ENCODE measurements at places on chromosomes 1 and 21. TPM values are rescaled to one million over a fixed set of nuclear protein-coding genes. Genes with fewer than 3 reads are reported as not detected.
A peak's percentile ranks its signal among the peaks of the same experiment; 100 is the strongest.

The FCRL3 gene
- total RNA-seq, result not detected

The CYP4X1 gene
- total RNA-seq, result not detected

The WNT3A gene
- total RNA-seq, result not detected

The OTUD7B gene
- total RNA-seq, result 17.3 TPM

The KMO gene
- not detected for total RNA-seq

The PRKAB2 gene
- 13.9 TPM for total RNA-seq

DNA sequence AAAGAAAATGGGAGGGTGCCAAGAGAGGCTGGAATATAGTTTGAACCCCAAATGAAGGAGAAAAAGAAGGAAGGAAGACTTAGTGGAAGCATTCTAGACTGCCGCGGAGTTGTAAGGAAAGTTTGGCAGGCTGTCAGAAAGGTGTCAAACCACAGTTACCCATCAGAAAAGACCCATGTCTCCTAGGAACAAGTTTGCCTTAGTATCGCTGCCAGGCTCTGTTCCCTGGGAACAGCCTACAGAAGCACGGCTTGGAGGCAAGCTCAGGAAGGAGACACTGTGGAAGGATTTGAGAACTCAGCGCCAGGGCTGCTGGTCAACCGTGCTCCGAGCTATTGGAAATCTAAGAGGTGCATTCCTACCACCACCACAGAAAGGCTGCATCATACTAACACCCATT is 197.4 kb downstream of the RRAGC start:
- H3K36me3 ChIP-seq, result no peaks in the 10 kb centered on the region
- no peak overlapping the region for H3K27ac ChIP-seq
- H3K27me3 ChIP-seq, result no peaks in the 10 kb centered on the region
- no peaks in the 10 kb centered on the region for H3K4me1 ChIP-seq
- H3K4me3 ChIP-seq, result no peak overlapping the region

- peaks cover 6% of the 10 kb centered on the region for H3K27me3 ChIP-seq
- H3K4me1 ChIP-seq, result no peaks in the 10 kb centered on the region
- no peak for DNase-seq
- H3K4me3 ChIP-seq, result no peak overlapping the region
These were observed 20.5 kb upstream of the FRRS1 start for GRCh38 chr1:99786751-99787501.

GRCh38 chr1:198500096-198500495 is 40.4 kb downstream of the ATP6V1G3 start:
- H3K4me3 ChIP-seq, result no peak overlapping the region
- no peak for DNase-seq
- no peaks in the 10 kb centered on the region for H3K36me3 ChIP-seq
- peaks cover 14% of the 10 kb centered on the region for H3K4me1 ChIP-seq
- no peaks in the 10 kb centered on the region for H3K27me3 ChIP-seq

GRCh38 chr1:44543786-44544185 is 130.5 kb downstream of the TMEM53 start:
- H3K4me3 ChIP-seq, result no peak overlapping the region
- no peak overlapping the region for H3K27ac ChIP-seq
- H3K4me1 ChIP-seq, result no peaks in the 10 kb centered on the region
- peaks cover 33% of the 10 kb centered on the region for H3K27me3 ChIP-seq

GRCh38 chr21:31356440-31356839 is 12.4 kb upstream of the TIAM1 start:
- H3K4me1 ChIP-seq, result peaks cover 2% of the 10 kb centered on the region
- H3K4me3 ChIP-seq, result no peak overlapping the region
- no peak for DNase-seq
- H3K27ac ChIP-seq, result no peak overlapping the region
- no peaks in the 10 kb centered on the region for H3K27me3 ChIP-seq

DNA sequence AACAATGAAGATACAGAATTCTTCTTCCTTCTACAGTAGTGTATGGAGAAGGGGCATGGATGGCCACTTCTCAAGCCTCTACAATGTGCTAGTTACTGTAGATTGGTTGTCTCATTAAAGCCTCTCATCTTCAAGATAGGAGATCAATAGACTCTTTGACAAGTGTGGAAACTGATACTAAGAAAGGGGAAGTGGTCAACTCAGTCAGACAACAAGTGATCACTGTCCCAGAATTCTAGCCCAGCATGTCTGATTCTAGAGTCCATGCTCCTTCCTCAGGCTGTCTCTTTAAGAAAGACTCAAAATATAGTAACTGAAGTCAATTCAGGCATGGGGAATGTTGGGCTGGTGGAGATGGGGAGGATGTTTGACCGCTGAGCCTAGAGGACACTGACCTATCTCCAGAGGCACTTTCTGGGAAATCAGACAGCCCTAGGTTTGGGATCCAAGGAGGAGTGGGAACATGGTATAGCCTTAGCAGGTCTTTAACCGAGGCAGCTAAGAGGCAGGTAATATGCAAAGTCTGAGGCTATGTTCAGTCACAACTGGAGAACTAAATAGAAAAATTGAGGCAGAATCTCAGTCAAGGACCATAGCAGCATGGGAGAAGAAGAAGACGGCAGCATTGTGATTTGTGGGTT is 39.3 kb upstream of the EYA3 start:
- no peak overlapping the region for H3K4me3 ChIP-seq
- no peak overlapping the region for H3K27ac ChIP-seq
- H3K4me1 ChIP-seq, result peaks cover 4% of the 10 kb centered on the region
- no peak for DNase-seq

DNA sequence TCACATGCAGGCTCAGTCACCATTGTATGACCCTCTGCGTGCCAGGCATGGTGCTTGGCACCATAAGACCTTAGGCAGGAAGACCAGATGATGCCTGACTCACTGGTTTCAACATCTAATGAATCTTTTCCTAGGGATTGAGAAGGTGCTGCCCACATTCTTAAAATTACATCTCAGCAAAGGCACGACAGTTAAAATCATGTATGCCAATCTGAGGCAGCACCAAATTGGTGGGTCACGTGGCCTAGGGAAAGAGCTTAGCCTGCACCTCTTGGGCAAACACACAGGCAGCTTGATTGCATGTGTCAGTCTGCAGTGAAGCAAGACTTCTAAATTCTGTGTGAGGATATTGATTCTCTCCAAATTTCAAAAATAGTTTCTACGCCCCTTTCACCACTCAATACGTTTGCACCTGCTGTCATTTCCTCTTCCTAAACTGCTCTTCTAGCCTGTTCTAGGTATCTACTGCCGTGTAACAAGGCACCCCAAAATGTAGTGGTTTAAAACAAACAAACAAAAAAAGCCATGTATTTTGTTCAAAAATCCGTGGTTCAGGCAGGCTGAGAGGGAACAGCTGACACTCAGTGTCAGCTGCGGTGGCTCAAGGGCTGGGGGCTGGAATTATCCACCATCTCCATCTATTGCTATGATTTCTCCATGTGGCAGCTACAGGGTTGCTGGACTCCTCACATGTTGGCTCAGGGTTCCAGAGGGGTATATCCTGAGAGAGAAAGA is 160.2 kb upstream of the FGGY start:
- H3K36me3 ChIP-seq, result no peaks in the 10 kb centered on the region
- H3K4me1 ChIP-seq, result peaks cover 10% of the 10 kb centered on the region
- DNase-seq, result no peak
- H3K27ac ChIP-seq, result no peak overlapping the region
- H3K4me3 ChIP-seq, result no peak overlapping the region

DNA sequence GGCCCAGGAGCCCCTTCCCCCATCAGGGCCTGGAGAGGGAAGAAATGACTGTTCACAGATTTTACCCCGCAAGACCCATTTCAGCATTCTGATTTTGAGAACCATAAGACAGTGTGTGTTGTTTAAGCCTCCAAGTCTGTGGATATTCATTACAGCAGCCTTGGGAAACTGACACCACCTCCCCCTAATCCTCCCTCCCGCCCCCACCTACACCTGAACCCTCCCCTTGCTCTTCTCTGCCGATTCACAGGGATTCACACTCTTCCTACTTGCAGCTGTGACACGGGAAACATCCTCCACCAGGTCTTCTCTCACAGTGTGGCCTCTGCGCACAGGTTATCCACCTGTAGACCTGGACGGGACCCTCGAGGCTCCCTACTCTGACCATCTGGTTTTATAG is 50.1 kb downstream of the RIPK4 start:
- H3K36me3 ChIP-seq, result no peaks in the 10 kb centered on the region
- peaks cover 24% of the 10 kb centered on the region for H3K27me3 ChIP-seq
- H3K4me3 ChIP-seq, result no peak overlapping the region
- no peak for DNase-seq

GRCh38 chr1:200205216-200205995 is 177.9 kb downstream of the NR5A2 start:
- H3K36me3 ChIP-seq, result no peaks in the 10 kb centered on the region
- H3K27ac ChIP-seq, result no peak overlapping the region
- H3K4me3 ChIP-seq, result no peak overlapping the region
- DNase-seq, result no peak
- peaks cover 2% of the 10 kb centered on the region for H3K4me1 ChIP-seq

DNA sequence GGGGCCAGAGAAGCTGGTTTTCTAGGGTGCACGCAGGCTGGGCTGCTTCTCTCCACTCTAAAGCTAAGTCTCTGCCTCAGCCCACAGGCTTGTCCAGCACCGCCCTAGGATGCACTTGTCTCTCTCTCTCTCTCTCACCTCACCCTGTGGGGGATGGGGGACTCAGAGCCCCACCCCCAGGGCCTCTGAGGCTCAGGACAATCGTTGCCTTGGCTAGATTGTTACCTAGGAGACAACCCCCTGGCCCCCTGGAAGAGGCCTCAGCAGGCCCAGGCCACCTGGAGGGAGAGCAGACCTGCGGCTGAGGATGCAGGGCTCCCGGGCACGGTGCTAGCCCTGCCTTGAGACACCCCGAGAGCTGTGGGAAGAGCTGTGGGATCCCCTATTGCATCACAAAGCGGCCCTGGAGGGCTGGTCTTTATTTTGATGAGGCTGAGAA is at the start of gene ACTRT2:
ACTRT2 (plus strand) TSS at position 235 of the 439 bp plus-strand sequence. CDS start 220 bp downstream, outside the sequence.
- H3K4me1 ChIP-seq, result no peaks in the 10 kb centered on the region
- no peak within 1 kb of the TSS for H3K27ac ChIP-seq
- H3K4me3 ChIP-seq, result no peak within 1 kb of the TSS
- no peak for DNase-seq

DNA sequence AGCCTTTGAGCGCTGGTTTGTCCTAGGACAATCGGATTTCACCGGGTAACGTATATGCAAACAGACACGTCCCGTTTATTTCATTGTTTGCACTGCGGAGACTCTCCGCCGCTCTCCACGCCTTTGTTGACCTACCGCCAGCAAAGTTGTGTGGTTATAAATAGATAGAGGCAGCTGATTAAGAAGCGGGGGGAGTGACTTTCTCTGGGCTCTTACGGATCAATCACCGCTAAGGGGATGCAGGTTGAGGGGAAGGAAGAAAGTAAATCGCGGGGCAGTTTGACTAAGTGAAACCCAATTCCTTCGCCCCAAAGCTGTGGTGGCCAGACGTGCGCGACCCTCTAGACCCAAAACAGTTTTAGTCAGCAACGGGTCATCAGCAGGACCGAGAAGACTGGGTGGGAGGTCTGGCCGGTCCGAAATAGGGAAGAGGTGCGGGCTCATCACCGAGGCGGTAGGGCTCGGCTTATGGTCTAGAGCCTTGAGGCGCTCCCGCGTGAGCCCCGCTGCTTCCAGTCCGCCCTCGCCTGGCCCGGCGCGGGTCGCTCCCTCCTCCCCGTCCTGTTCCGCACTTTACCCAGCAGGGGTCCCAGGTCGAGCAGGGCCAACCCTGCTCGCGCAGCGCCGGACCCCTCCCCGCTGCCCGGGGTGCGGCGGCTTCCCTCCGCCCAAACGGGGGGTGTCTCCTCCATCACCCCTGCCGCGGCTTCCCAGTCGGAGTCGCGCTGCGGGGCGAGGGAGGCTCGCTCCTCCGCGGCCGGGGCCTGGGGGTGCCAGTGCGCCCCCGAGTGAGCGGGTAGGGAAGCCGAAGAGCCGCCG is 120.8 kb upstream of the RRP15 start:
- peaks cover 2% of the 10 kb centered on the region for H3K4me1 ChIP-seq
- DNase-seq, result peak; percentile 40
- H3K4me3 ChIP-seq, result peak overlapping the region; percentile 66
- peaks cover 10% of the 10 kb centered on the region for H3K27me3 ChIP-seq

DNA sequence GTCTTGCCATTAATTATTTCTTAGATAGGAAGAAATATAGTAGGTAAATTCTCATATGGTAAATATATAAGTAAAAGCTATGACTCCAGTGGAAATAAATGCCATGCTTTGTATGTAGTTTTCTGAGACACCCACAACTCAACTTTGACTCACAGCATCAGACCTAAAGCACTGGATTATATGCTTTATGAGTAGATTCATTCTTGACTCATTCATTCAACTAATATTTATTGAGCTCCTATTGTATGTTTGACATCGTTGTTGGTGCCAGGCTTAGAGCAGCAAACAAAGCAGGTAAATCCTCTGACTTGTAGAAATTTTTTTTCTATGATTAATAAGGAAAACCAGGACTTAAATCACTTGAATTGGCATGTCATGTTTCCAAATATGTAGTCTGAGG is 211.4 kb downstream of the PTPRC start:
- DNase-seq, result no peak
- no peak overlapping the region for H3K27ac ChIP-seq

DNA sequence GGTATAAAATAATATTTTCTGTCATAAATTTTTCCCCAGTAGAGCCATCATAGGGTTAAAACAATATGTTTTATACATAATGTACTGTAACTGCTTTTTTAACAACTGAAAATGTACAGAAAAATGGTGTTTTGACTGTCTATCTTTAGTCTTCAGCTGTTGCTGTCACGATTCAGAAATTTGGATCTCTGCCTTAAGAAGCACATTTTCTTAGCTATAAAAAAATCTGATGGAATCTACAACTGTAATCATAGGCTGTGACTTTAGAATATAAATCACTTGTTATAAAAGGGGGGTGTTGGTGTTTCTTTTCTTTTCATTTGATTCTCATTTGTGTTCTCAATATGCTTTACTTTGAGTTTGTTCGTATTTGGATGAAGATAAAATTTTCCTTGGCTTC is 187.5 kb downstream of the PDE4B start:
- no peaks in the 10 kb centered on the region for H3K27me3 ChIP-seq
- no peak overlapping the region for H3K27ac ChIP-seq
- no peak for DNase-seq
- H3K4me1 ChIP-seq, result no peaks in the 10 kb centered on the region
- H3K4me3 ChIP-seq, result no peak overlapping the region

GRCh38 chr21:36135391-36136102 is 668 bp downstream of the CBR3 start:
- no peaks in the 10 kb centered on the region for H3K27me3 ChIP-seq
- peak overlapping the region; percentile 66 for H3K4me3 ChIP-seq
- H3K27ac ChIP-seq, result peak overlapping the region; percentile 88

- H3K4me3 ChIP-seq, result no peak overlapping the region
- DNase-seq, result no peak
- H3K27ac ChIP-seq, result no peak overlapping the region
- no peaks in the 10 kb centered on the region for H3K36me3 ChIP-seq
- peaks cover 65% of the 10 kb centered on the region for H3K27me3 ChIP-seq
These were observed 2.0 kb downstream of the GRHL3 start for GRCh38 chr1:24321126-24321525.

DNA sequence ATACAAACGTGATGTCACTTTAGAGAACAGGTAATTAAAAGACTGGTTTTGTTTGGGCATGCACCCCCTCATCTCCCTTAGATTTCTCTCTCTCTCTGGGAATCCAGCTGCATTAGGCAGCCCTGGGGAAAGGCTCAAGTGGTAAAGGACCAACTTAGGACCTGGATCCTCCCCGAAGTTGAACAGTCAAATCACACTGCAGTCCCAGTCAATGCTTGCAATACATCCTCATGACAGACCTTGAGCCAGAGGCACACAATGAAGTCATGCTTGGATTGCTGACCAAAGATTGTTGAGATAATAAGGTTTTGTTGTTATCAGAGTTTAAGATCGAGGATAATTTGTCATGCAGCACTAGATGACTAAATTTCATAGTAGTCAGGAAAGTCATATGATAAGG is 1285.8 kb upstream of the NCAM2 start:
- H3K4me3 ChIP-seq, result no peak overlapping the region
- no peak for DNase-seq
- no peak overlapping the region for H3K27ac ChIP-seq
- no peaks in the 10 kb centered on the region for H3K4me1 ChIP-seq

Data from fibroblast of lung (primary cell).